ENCODE measurements at places on chromosomes 3 and 15.

DNA sequence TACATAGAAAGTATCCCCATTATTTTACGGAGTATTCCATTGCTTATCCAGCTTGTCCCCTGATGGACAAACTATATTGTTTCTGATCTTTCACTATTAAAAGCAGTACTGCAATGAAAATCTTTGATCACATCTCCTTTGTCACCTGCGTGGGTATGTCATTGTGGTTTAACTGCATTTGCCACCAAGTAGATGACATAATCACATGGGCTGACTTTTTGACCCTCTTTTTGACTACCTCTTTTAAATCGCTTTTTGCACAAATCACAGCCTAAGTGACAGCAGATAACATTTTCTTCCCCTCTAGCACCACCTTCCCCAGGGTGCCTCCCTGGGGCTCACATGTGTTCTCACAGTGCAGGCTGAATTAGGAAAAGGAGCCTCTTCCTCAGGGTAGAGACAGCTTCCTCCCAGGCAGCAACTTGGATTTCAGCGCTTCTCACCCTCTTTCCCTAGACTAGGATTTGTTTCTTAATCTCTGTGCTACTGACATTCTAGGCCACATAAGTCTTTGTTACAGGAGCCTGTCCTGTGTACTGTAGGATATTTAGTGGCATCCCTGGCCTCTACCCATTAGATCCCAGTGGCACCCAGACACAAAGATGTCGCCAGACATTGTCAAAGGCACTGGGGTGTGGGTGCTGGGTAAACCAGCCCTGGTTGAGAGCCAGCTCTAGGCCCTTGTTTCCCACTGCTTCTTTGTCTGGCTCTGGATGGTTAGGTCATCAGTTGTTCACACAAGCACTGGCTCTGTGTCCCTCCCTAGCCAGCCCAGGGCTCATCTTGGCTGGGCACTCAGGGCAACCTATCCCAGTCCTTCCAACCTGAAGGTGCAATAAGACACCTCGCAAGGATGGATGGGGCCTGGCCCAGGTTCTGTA is 1.3 kb upstream of the RBP1 start:
- no peak for DNase-seq

GRCh38 chr15:34679291-34679690 is 75.5 kb downstream of the GJD2 start:
- no peak for DNase-seq

DNA sequence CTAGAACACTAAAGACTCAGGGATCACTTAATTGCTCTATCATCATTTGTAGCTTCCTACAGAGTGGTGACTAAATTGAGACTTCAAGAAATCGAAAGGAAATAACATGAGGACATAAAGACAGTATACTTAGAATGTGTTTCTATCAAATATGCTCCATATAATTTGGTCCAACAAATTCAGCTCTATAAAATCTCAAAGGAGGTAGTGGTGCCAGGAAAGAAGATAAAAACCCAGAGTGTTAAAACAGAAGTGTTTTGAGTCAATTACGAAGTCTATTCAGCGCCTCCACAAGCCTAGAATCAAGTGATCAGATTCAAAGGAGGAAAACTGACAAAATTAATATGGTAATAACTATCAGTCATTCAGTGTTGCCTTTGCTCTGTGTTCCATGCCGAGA is 22.9 kb downstream of the MAGI1 start:
- no peak for DNase-seq

DNA sequence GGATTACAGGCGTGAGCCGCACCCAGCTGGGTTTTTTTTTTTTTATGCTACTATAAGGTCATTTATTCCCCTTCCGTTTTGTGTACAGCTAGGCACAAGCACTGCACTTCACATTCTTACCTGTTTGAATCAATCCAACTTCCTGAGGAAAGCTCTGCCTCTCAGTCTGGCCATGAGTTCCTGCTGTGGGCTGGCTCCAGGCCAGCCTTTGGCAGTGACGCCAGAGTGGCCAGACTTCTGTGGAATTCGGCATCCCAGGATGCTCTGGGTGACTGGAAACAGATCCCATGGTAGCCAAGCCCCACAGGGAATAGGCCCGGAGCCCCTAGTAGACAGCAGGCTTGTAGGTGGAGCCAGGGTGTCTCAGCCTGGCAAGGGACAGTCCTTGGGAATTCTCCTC is 21.5 kb upstream of the TIMP4 start:
- DNase-seq = peak; percentile 53

DNA sequence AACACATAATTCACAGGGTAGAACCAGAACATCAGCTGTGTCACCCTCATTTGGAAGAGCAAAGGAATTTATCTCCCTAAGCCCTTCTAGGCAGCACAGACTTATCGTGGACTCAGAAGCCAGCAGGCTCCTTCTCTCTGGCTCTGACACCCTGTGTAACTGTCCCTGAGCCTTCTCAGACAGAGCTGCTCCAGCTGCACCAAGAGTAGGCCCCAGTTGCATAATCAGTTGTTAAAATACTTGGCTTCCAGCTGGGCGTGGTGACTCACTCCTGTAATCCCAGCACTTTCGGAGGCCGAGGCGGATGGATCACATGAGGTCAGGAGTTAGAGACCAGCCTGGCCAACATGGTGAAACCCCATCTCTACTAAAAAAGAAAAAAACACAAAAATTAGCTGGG is 49.4 kb upstream of the ACVR2B start:
- no peak for DNase-seq

- no peak for DNase-seq
Measured at GRCh38 chr3:189981668-189982067, 139.0 kb downstream of the P3H2 start.

DNA sequence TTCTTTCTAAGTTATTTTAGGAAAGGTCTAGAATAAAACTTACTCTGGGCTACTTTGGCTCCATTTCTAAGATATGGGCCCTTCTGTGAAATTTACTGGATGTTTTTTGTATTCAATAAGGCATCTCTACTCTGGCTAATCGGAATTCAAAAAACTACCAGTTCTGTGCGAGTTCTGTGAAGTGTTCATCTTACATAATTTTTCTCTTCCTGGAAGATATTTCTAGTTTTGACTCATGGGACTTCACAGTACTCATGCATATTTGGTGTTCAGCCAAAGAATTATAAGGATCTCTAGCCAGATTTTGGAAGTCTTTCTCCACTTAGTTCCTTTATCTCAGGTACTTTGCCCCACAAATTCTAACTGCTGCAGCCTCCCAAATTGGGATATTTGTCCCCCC is 46.4 kb upstream of the MBNL1 start:
- no peak for DNase-seq

DNA sequence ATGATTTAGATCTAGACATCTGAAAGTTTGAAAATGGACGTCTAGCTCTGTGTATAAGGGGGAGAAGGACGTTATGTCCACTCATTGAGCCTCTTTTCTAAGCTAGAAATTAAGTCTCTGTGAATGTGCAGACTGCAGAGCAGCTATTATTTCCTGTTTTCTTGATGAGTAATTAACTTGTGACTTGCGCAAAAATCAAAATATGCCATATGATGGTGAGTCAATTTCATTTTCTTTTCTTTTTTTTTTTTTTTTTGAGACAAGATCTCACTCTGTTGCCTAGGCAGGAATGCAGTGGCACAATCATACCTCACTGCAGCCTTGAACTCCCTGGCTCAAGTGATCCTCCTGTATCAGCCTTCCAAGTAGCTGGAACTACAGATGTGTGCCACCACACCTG is 14.1 kb downstream of the LACTB start:
- DNase-seq = no peak

DNA sequence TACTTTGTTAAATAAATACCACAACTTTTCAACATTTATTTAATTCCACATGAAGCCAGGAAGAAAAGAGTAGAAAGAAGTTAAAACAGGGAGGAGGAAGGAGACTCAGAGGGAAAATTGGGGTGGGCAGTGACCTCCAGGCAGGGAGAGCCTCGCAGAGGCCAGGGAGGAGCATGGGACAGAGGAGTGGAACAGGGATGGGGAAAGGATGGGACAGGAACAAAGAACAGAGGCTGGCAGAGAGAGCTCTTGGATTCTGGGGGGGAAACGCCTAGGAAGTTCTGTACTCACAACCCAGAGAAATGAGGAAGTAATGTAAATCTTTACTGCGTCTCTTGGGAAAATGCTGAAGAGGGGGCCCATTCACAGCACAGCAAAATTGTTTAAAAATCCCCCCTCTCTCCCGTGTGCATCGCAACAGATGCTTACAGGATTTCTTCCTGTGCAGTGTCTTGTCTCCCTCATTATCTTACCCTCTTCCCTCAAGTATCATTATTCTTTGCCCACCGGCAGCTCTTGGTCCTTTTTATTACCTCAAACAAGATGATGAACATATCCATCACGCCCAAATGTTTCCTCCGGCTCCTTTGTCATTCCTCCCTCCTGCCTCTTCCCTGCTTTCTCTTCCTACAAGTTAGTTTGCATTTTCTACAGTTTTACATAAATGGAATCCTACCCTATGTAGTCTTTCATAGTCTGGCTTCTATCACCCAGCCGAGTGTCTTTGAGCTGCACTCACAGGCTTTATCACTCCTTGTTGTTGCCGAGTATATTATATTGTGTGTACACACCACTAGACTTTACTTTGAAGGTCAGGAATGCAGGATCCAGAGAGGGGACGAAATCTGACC is 65.5 kb downstream of the ARHGAP31 start:
- DNase-seq = no peak
